ENCODE measurements at places on chromosomes 2 and 18.

DNA sequence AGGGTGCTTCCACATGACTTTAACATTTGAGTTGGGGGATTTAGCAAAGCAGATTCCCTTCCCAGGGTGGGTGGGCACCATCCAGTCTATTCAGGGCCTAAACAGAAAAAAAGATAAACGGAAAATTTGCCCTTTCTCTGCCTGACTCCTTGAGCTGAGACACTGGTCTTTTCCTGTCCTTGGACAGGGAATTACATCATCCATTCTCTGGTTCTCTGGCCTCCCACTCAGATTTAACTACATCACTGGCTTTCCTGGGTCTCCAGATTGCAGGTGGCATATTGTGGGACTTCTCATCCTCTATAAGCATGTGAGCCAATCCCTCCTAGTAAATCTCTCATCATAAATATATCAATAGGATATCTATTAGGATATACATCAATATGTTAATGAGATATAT lies 25.8 kb downstream of the CAPN13 start:
- no peak for DNase-seq

GRCh38 chr2:29504746-29505145 lies 389.5 kb downstream of the CLIP4 start:
- DNase-seq, result no peak

DNA sequence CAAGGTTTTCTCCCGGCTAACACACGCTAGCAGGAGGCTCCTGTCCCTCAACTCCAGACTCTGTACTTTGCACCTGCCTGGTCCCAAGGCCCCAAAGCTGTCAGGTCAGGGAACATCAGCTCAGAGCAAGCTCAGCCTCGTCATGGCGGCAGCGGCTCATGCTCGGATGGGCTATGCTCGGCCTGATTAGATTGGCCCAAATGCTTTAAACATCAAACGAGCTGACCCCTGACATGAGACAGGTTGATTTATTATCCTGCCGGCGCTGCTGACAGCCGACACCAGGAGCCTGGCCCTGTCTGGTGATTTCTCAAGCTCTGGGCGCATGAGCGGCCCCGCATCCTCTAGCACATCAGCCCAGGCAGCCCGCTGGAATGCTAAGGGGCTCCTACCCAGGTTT lies 436.4 kb downstream of the EIPR1 start:
- no peak for DNase-seq

- DNase-seq, result no peak
Observed at GRCh38 chr2:163200741-163201140, 362.2 kb upstream of the KCNH7 start.

DNA sequence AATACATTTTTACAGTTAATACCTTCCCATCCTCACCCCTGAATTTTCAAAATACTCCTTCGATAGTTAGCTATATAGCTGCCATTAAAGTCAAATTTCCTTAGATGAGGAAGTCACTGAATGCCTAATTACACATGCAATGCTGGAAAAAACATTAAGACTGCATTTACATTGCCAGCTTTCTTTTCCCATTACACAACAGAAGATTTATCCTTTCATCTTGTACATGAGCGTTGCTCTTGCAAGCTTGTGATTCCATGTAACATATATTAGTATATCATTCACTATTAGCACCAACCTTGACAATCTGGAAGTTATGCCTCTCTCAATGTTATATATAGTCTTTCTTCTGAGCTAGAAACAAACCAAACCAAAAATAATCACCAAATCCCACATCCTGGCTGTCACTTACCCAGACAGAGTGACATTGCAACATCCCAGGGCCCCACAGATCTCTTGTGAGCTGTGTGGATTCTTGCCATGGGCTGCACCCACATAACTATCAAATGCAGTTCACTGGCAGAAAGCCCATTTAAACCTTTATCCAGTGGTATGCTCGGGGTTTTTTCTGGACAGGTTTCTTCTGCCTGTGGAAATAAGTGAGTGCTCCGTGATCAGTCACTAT lies 79.2 kb upstream of the PAPOLG start:
- DNase-seq, result no peak

DNA sequence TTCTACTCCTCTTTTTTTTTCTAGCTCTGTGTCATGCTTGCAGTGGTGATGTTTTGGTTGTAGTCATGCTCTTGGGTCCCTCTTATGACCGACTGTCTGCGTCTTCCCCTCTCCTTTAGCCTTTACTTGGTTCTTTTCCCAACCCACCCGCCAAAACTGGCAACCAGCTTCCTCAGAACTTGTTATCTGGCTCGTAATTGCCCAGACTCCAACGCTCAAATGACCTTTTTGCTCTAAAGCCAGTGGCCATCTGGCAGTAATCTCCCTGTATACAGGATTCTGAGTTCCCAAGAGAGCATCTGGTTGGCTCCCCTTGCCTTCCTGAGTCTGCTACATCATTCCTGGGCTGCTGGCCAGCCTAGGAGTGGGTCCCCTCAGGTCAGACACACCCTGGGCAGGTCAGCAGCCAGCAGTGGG lies 147.2 kb downstream of the MGAT5 start:
- DNase-seq, result no peak

GRCh38 chr2:68812251-68812650 lies 58.9 kb downstream of the BMP10 start:
- DNase-seq, result no peak

DNA sequence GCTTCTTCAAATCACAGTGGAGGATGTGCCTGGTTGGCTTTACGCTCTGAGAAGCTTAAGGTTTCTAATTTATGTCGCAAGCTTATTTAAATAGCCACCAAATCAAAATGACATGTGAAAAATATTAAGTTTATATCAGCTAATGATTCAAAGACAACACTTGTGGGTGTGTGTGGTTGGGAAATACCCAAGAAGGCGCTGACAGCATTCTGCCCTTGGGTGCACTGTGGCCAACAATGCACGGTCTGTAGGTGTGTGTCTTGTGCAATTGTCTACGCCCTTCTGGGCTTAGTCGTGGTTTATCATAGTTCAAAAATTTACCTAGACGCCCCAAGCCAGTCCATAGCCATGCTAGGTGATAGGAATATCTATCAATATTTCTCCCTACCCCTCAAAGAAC lies 60.9 kb downstream of the KCTD1 start:
- no peak for DNase-seq

Measured in activated CD4-positive, CD25-positive, alpha-beta regulatory T cell (primary cell).